Esophagus squamous epithelium (tissue), 5 donors: ENCODE measurements at places on chromosomes 6 and 20.

DNA sequence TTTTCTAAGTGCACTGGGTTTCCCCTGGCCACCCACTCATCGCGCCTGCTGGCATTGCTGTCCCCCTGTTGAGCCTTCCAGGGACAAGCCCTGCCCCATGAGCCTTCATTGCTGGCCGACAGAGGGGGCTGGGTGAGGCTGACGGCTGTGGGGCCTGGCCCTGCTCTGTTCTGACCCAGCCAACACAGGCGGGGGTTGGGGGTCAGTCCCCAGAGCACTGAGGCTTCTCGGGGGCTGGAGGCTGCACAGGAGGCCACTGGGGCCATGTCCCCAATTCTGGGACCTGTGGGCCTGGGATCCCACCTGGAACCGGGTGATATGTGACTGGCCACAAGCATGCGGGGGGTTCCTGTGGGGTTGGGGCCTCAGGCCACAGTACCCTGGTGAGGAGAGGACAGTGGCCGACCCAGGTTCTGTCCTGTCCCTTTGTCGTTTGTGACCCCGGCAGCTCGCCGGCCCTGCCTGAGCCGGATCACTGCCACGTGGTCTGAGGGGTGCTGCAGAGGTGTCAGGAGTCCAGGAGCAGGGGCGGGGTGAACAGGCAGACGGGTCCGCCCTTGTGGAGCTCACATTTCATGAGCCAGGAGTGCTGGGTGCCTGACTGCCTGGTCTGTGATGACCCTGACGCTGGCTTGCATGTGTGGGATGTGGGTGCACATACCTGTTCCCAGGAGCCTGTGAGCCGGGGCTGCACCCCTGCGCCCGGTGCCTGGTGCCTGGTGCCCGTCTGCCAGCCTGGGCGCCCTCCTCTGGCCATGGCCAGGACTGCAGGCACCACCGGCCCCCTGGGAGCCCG is 2.1 kb upstream of the COL20A1 start:
- DNase-seq, result no peak

- DNase-seq, result no peak
Observed at GRCh38 chr6:84728602-84729001, 35.8 kb downstream of the TBX18 start.

DNA sequence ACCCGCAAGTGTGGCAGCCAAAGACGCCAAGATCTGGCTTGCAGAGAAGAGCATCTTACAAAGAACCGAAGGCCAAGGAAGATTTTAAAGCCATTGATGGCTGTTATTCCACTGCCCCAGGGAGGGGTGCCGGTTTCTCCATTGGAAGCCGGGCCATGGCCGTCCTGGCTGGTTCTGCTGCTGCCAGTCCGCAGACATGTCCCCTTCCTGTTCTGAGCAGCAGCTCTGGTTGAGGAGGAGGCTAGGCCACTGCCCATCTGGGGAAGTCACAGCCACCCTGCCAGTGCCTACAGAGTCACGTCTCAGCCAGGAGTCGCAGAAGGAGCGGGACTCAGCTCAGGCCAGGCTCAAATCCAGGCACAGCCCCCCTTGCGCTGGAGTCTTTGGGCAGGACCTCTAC is 42.6 kb upstream of the MRGBP start:
- no peak for DNase-seq

- DNase-seq, result no peak
Observed at GRCh38 chr6:22106451-22106850, 190.4 kb downstream of the PRL start.

DNA sequence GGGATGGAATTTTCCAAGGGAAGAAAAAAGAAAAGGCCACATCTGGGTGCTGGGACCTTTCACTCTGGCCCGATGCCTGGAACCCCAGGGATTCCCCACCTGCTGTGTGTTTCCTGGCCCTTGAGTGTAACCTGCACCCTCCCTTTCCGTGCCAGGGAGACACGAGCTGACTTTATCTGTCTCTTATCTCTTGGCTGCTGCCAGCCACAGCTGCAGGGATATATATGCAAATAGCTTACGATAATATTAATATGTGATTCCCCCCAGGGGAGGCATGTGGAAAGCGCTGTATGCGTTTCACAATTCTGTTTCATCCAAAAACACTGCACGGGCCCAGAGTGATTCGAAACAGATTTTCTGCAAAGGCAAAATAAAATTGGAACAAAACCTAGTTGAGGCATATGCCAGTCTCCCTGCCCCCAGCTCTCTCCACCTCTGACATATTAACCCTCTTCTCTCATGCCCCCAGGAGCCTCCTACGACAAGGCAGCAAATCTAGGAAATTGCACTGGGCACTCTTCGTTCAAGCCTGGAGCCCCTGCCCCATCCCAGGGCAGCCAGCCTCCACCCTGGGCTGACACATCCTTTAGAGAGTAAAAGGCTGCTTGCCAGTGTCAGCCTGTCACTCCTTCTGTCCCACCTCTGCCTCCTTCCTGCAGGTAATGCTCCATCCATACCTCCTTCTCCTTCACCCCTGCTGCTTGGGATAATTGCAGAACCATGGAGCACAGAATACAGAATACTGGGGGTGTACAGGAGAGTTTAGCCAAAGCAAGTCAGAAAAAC is 1.3 kb downstream of the RIPOR3 start:
- no peak for DNase-seq

DNA sequence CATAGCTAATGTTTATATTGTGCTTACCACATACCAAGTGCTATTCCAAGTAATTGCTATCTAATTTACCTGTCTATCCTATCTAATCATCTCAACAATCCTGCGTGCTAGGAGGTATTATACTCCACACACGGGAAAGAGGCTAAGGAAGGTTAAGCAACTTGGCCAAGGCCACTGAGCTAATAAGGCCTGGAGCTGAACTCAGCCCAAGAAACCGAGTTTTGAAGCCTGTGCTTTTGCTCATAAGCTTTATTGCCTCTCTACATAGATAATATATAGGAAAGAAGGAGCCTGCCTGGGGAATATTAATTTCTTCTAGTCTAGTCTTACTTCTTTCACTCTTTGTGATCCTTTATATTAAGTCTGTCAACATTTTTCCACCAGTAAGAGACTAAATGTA is 67.8 kb upstream of the ADGRF4 start:
- no peak for DNase-seq

DNA sequence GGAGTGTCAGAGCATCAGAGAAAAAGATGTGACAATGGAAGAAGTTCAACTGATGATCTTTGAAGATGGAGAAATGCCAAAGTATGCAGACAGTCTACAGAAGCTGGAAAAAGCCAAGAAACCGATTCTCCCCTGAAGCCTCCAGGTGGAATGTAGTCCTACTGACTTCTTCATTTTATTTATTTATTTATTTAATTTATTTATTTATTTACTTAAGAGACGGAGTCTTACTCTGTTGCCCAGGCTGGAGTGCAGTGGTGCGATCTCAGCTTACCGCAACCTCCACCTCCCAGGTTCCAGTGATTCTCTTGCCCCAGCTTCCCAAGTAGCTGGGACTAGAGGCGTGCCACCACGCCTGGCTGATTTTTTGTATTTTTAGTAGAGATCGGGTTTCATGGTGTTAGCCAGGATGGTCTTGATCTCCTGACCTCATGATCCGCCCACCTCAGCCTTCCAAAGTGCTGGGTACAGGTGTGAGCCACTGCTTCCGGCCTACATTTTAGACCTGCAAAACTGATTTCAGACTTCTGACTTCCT is 2.2 kb upstream of the RPF2 start:
- DNase-seq, result no peak

DNA sequence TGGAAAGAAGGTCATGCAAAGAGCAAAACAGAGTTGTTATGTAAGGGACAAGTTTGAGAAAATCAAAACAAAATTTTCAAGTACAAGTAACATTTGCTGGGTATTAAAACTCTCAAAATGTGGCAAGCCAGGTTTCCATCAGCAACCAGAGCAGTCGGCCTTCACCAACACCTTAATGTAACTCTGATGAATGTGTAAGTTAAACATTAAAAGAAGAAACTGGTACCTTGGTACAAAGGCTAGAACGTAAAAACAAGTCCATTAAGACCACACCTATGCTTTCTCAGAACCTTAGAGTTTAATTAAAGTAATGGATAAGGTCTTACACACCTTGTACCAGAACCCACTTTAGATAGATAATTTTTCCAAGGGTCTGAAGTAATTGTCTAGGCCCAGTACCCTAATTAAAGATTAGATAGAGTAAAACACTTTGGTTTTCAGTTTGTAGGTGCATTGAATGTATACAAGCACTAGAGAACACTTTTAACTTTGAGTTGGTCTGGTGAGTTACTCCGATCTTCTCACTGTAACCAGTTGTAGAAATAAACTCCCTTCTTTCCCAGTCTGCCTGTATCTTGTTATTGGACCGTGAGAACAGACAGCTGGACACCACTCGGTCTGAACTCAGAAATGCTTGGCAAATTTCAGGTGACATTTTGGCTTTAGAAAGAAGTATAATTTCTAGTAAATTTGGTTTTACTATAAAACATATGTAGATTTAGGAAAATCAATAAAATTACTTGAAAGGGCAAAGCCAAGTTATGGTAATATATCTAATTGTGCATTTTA is 319.4 kb downstream of the HTR1B start:
- no peak for DNase-seq

GRCh38 chr6:43262000-43262779 is 18.9 kb downstream of the TTBK1 start:
- DNase-seq, result no peak

DNA sequence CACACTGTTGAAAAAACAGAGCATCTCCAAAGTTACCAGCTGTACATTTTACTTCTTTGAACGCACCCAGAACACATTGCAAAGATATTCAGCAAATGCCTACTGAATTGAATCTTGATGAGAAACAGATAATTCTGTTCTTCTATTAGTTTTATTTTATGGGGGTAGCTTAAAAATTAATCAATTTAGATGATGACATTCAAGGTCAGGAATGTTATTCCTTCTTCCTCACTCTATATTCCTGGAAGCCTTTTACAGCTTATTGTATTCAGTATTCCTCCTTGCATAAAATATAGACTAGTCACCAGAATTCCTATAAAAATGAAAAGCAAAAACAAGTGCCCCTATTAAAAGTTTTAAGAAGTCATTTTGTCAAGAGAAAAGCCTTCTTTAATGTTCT is 21.4 kb upstream of the GMDS start:
- no peak for DNase-seq

- DNase-seq, result no peak
Observed at GRCh38 chr6:13267142-13267651, 61.1 kb downstream of the TBC1D7 start.

DNA sequence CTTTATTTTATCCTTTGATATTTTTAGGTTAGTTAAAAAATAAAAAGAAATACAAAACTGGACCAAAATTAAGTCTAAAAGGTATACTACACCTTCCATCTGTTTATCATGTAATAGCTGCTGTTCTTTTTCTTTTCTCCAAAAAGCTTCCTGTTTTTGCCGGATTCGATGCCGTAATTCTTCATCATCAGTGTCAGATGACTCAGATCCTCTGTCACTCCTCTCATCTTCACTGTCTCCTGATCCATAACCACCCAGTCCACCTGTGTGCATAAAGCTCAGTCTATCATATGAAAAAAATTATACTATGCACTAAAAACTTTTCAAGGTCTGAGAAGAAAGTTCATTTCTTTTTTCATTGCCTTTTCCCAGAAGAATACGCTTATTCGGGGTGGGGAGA is 8.5 kb upstream of the COQ3 start:
- DNase-seq, result no peak

DNA sequence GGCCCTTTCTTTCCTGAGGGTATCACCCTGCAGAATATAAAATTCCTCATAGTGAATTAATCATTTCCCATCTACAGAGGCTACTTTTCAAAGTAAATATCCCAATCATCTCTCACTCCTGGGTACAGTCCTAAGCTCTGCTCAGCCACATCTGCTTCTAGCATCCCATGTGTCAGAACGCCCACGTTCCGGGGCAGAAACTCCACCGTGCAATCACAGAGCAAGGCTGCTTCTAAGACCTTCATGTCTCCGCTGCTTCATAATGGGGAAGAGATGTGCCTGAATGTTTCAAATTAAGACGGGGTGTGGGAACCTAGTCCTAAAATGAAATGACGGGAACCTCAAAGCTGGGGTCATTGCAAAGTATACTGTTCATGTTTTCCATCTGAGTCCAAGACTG is 208.8 kb upstream of the GMDS start:
- no peak for DNase-seq

- no peak for DNase-seq
Observed at GRCh38 chr6:44738601-44739146, 351.2 kb downstream of the CDC5L start.
